Naive B cell (primary cell): ENCODE measurements at places on chromosomes 16 and 17.

DNA sequence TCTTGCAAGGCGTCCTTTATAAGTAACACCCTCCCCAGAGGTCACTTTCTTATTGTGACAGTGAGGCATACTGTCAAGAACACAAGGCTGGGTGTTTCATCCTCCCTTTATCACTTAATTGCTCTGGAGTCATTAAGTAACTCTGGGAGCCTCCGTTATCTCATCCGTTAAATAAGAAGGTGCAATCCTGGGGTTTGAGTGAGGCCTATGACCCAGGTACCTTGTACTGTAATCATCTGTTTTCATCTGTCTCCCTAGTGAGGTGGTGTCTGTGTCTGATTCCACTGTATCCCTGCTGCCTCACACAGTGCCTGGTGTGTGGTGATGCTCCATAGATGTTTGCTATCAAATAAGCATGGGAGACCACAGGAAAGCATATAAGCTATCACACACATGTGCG is 17.7 kb downstream of the TNS4 start:
- peak overlapping the region; percentile 1 for H3K4me3 ChIP-seq
- no peak for DNase-seq
- no peaks in the 10 kb centered on the region for H3K36me3 ChIP-seq

DNA sequence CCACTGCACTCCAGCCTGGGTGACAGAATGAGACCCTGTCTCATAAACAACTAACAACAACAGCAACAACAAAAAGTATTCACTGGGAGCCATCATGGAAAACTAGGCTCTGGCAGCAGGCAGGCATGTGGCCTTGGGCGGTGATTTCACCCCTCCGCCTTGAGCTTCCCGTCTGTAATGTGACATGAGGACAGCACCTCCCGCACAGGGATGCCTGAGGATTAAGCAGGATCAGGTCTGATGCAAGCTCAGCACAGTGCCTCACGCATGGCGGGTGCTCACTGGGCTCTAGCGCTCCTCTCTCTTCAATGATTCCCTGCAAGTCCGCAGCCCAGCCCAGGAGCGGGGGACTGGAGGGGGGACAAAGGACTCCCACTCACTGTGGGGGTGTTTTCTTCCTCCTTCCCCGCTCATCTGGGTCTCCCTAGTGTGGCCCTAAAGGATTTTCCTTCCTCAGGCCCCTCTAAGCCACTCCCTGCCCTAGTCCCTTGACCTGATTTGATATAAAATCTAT is 2.8 kb downstream of the PLCD3 start:
- no peaks in the 10 kb centered on the region for H3K36me3 ChIP-seq
- no peak overlapping the region for H3K27ac ChIP-seq
- no peak for DNase-seq
- no peak overlapping the region for H3K4me3 ChIP-seq
- peaks cover 11% of the 10 kb centered on the region for H3K4me1 ChIP-seq

DNA sequence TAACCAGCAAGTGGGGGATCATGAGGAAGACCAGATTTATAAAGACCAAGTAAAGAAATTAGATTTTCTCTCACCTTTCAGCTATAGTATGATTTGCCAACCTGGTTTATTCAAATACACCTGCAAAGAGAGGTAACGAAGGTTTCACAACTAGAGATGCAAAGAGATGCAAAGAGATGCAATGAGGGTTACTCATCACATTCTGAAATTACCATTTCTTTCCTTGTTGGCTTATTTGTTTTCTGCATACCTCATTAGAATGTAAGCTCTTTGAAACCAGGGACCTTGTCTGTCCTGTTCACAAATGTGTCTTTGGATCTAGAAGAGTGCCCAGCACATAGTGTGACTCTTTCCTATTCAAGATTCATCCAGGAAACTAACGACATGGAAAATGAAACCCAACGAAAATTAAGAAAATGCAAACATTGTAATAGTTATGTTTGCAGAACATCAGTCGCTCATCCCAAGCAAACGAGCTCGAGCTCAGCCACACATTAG is 9.0 kb upstream of the LONP2 start:
- no peak overlapping the region for H3K27ac ChIP-seq
- no peak overlapping the region for H3K4me3 ChIP-seq
- H3K27me3 ChIP-seq, result peaks cover 8% of the 10 kb centered on the region
- H3K36me3 ChIP-seq, result no peaks in the 10 kb centered on the region
- no peaks in the 10 kb centered on the region for H3K4me1 ChIP-seq
- no peak for DNase-seq

GRCh38 chr16:57485916-57486857 is at the start of gene DOK4:
DOK4 (minus strand) TSS chr16:57486493; CDS start chr16:57479507, 6,986 bp downstream.
- H3K4me3 ChIP-seq, result peak within 1 kb of the TSS; percentile 86
- peak; percentile 55 for DNase-seq

GRCh38 chr16:60073376-60073775 is 1339.3 kb upstream of the GOT2 start:
- no peak for DNase-seq
- H3K4me1 ChIP-seq, result no peaks in the 10 kb centered on the region
- no peak overlapping the region for H3K4me3 ChIP-seq
- H3K27ac ChIP-seq, result no peak overlapping the region
- H3K36me3 ChIP-seq, result no peaks in the 10 kb centered on the region

DNA sequence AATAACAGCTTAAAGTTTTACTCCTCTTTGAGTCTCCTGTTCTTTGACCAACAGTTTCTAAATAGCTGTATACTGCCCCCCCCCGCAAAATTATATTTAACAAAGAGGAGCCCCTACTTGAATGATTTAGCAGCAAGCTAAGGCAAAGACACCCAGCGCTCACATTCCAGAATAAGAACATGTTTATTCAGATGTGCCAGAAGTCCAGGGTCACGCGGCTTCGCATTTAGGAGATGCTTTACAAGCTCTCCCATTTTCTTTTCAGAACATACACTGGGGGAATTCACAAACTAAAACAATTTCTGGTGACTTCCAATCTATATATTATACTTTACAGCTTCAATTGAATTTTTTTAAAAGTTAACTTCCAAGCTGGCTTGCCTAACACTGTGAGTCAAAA is 5.3 kb downstream of the PLD6 start:
- no peak overlapping the region for H3K4me3 ChIP-seq
- H3K36me3 ChIP-seq, result no peaks in the 10 kb centered on the region
- no peaks in the 10 kb centered on the region for H3K27me3 ChIP-seq
- DNase-seq, result no peak

- DNase-seq, result no peak
- H3K36me3 ChIP-seq, result no peaks in the 10 kb centered on the region
- H3K4me1 ChIP-seq, result peaks cover 9% of the 10 kb centered on the region
- no peak overlapping the region for H3K4me3 ChIP-seq
Measured at GRCh38 chr16:50396761-50397535, 28.2 kb upstream of the BRD7 start.

- peak; percentile 81 for DNase-seq
- no peaks in the 10 kb centered on the region for H3K27me3 ChIP-seq
- peak overlapping the region; percentile 99 for H3K27ac ChIP-seq
- peak overlapping the region; percentile 98 for H3K4me3 ChIP-seq
Measured at GRCh38 chr17:3693829-3694231, 2.1 kb downstream of the P2RX5 start.

GRCh38 chr17:78939615-78940014 is 14.4 kb upstream of the TIMP2 start:
- no peak overlapping the region for H3K4me3 ChIP-seq
- no peaks in the 10 kb centered on the region for H3K36me3 ChIP-seq
- DNase-seq, result no peak
- H3K4me1 ChIP-seq, result no peaks in the 10 kb centered on the region
- H3K27ac ChIP-seq, result no peak overlapping the region

DNA sequence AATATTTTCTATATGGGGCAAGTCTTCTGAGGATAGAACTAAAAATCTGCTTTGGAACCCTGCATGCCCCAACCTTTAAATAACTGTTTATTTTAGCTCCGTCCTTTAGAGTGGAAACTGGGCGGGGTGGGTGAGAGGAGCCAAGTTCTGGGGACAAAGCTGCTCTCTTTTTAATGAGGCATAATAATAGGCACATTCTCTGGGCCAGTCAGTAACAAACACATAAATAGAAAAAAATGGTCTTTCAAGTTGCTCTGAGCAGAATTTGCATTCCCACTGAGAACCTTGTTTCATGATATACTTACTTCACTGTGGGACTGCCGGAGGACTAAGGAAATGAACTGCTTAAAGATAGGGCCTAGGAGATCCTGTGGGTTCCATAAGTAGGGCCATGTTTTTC is 51.5 kb downstream of the KNOP1 start:
- H3K27ac ChIP-seq, result no peak overlapping the region
- no peak overlapping the region for H3K4me3 ChIP-seq
- peaks cover 40% of the 10 kb centered on the region for H3K36me3 ChIP-seq
- DNase-seq, result no peak

DNA sequence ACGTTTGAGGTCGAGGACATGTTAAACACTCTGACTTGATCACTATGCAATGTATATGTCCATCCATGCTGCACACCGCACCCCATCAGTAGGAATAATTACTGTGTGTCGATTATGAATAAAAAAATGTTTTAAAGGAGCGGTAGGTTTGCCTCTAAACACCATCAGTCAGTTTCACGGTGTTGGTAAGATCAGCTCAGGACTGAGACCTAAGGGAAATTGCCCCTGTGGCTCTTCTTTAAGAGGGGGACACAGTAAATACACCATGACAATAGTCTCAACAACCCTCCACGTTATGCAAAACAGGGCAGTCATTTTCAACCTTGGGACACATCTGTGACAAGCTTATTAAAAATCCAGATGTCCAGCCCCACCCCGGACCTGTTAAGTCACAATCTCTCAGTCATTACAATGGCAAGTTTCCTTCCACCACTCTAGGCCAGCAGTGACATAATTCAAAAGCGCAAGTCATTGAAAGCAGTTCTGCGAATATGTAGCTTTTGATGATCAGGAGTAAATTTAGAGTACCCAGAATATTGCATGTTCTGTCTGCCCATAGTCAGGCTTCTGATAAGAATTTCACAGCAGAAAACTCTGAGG is 1.2 kb downstream of the ATMIN start:
- peaks cover 24% of the 10 kb centered on the region for H3K4me1 ChIP-seq
- no peak overlapping the region for H3K27ac ChIP-seq
- no peak for DNase-seq
- H3K36me3 ChIP-seq, result no peaks in the 10 kb centered on the region
- no peaks in the 10 kb centered on the region for H3K27me3 ChIP-seq

DNA sequence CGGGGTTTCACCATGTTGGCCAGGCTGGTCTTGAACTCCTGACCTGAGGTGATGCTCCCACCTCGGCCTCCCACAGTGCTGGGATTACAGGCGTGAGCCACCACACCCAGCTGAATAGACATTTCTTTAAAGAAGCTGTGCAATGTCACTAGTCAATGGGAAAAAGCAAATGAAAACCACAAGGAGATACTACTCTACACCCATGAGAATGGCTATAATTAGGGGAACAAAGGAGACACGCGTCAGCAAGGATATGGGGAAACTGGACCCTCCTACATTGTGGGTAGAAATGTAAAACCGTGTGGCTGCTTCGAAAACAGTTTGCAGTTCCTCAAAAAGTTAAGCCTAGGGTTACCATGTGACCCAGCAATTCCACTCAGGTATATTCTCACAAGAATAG is 103.4 kb downstream of the VPS53 start:
- no peak for DNase-seq
- no peaks in the 10 kb centered on the region for H3K4me1 ChIP-seq
- H3K4me3 ChIP-seq, result no peak overlapping the region
- H3K27ac ChIP-seq, result no peak overlapping the region
- peaks cover 25% of the 10 kb centered on the region for H3K36me3 ChIP-seq

DNA sequence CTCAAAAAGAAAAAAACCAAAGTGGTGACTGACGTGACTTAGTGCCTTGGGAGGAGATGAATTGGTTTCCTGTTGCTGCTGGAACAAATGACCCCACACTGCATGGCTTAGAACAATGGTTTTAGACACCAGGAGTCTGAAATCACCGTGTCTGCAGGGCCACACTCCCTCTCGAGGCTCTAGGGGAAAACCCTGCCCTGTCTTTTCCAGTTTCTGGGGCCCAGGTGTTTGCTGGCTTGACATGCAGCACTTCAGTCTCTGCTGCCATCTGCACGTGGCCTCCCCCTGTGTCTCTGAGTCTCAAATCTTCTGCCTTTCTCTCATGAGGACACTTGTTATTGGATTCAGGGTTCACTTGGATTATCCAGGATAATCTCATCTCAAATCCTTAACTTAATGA is 323.8 kb upstream of the TNRC6C start:
- H3K27me3 ChIP-seq, result peaks cover 34% of the 10 kb centered on the region
- no peak overlapping the region for H3K4me3 ChIP-seq
- no peaks in the 10 kb centered on the region for H3K36me3 ChIP-seq
- DNase-seq, result no peak
- no peaks in the 10 kb centered on the region for H3K4me1 ChIP-seq

GRCh38 chr17:45784741-45785479 is 790 bp downstream of the CRHR1 start:
- DNase-seq, result peak; percentile 15

- DNase-seq, result no peak
- H3K27me3 ChIP-seq, result no peaks in the 10 kb centered on the region
- no peak overlapping the region for H3K27ac ChIP-seq
Measured at GRCh38 chr17:32185875-32186274, 43.6 kb downstream of the RHOT1 start.

DNA sequence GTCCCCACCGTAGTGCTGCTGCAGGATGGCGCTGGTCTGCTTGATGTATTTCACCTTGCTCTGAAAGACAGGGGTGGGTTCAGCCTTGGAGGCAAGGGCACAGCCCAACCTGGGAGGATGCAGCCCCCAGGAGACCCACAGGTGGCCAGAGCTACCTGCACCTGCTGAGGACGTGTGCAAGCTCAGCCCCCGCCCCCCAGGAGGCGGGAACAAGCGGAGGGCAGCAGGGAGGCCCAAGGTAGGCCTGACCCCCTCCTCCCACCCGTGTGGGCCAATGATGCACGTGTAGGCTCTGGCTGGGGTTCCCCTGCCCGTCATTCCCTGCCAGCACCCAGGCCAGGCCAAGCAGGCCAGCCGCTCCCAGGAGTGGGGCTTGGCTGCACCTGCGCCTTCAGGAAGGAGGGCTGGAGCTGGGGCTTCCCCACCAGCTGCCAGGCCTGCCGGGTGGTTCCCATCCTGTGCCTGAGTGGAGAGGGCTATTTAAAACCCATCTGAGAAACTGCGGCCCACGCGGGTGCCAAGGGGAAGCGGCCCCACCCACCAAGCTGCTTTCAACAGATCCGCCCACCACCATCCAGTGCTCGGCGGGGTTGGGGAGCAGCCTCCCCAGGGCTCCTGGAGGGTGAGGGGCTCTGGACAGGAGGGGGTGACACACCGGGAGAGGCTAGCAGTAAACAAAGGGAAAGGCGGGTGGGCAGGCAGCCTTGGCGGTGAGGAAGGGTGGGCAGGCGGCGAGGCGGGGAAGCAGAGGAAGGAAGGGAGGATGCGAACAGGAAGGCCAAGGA is 3.8 kb downstream of the NTHL1 start:
- DNase-seq, result no peak
- H3K4me1 ChIP-seq, result peaks cover 22% of the 10 kb centered on the region
- H3K27me3 ChIP-seq, result no peaks in the 10 kb centered on the region
- H3K36me3 ChIP-seq, result no peaks in the 10 kb centered on the region
- H3K4me3 ChIP-seq, result no peak overlapping the region

GRCh38 chr17:73644145-73645049 is at the start of gene SDK2:
SDK2 (minus strand) TSS chr17:73644445; CDS start chr17:73644088, 357 bp downstream.
- peak within 1 kb of the TSS; percentile 98 for H3K4me3 ChIP-seq
- H3K27ac ChIP-seq, result no peak within 1 kb of the TSS
- no peaks in the 10 kb centered on the region for H3K27me3 ChIP-seq
- no peaks in the 10 kb centered on the region for H3K36me3 ChIP-seq
- DNase-seq, result peak; percentile 30

- no peak overlapping the region for H3K4me3 ChIP-seq
- H3K4me1 ChIP-seq, result no peaks in the 10 kb centered on the region
- no peak overlapping the region for H3K27ac ChIP-seq
Measured at GRCh38 chr16:14324581-14324980, 253.5 kb downstream of the MRTFB start.

- H3K27me3 ChIP-seq, result no peaks in the 10 kb centered on the region
- no peak overlapping the region for H3K4me3 ChIP-seq
- H3K4me1 ChIP-seq, result peaks cover 26% of the 10 kb centered on the region
- DNase-seq, result no peak
- no peak overlapping the region for H3K27ac ChIP-seq
Measured at GRCh38 chr17:51088287-51088686, 32.4 kb downstream of the SPAG9 start.
